ENCODE measurements at places on chromosomes 3 and 15.

- DNase-seq, result peak; percentile 23
Observed at GRCh38 chr15:31049682-31050615, 51.6 kb downstream of the TRPM1 start.

- DNase-seq, result peak; percentile 80
Observed at GRCh38 chr3:65758876-65759598, 279.7 kb downstream of the MAGI1 start.

DNA sequence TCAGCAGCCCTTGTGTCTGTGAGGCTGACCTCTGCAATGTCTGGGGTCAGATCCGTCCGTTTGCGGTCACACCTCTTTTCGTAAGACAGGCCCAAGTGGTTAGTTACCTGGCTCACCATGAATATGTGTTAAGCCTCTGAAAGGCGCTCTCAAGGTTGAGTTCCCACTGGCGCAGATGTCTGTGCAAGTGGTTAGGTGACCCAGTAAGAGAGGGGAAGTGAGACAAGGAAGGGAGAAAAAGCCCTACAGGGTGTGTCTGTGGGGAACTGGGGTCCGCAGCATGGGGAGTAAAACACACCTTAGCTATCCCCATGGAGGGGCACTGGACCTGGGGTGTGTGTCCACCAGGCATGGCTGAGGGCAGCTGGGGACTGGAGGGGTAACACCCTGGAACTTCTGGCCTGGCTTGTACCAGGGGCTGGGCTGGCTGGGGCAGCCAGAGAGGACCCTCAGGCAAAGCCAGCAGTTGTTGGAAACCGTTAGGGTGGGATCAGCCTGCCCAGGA lies 391.6 kb upstream of the PROK2 start:
- DNase-seq, result no peak

GRCh38 chr15:68017201-68017600 lies 36.9 kb upstream of the PIAS1 start:
- DNase-seq, result no peak

DNA sequence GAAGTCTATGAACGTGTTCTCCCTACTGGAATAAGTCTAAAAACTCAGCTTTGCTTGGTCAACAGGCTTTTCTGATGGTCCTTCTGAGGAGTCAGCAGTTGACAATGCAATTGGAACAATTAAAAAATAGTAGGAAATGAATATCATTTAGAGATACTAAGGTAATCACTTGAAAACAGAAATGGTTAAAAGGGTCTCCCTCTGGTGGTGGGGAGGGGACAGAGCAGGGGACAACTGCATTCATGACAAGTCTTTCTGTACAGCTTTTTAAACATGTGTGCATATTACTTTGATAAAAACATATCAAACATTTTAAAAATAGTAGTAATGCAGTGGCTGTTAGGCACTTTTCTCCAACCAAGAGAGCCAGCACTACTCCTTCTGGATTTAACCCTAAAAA lies 119.9 kb upstream of the FHIT start:
- peak; percentile 62 for DNase-seq

DNA sequence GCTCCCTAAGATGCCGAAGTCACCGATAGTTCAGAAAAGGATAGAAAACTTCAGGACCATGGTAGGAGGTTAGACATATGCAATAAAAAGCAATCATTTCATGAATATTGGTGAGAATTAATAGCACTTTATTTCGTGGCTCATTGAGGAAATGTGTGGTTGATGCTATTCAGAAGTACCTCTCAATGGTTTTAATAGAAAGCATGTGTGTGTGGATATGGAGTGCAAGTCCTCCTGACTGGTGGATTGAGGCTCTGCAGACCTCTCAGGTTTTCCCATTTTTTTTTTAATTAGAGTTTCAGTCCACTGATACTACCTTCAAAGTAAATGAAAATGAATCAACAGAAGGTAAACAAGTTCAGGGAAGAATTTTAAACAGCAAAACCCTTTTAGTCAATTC lies 384.3 kb upstream of the RARB start:
- DNase-seq, result no peak

- no peak for DNase-seq
Observed at GRCh38 chr3:183540501-183541234, 14.8 kb downstream of the KLHL6 start.

- DNase-seq, result no peak
Observed at GRCh38 chr3:179045719-179046402, 25.7 kb downstream of the ZMAT3 start.

- DNase-seq, result no peak
Observed at GRCh38 chr3:65107174-65107573, 419.4 kb upstream of the ADAMTS9 start.

GRCh38 chr15:84608707-84609284 lies 8.0 kb downstream of the ZSCAN2 start:
- DNase-seq, result no peak

- no peak for DNase-seq
Observed at GRCh38 chr15:41881550-41881919, 12.3 kb downstream of the SPTBN5 start.

- DNase-seq, result peak; percentile 97
Observed at GRCh38 chr3:136250059-136250902, at the start of gene PCCB. PCCB (plus strand) TSS chr3:136250340; CDS start chr3:136250376, 36 bp downstream.

GRCh38 chr3:174547801-174548435 lies 311.2 kb upstream of the NAALADL2 start:
- no peak for DNase-seq

GRCh38 chr3:10194328-10195071 lies 29.8 kb downstream of the IRAK2 start:
- DNase-seq, result peak; percentile 41

DNA sequence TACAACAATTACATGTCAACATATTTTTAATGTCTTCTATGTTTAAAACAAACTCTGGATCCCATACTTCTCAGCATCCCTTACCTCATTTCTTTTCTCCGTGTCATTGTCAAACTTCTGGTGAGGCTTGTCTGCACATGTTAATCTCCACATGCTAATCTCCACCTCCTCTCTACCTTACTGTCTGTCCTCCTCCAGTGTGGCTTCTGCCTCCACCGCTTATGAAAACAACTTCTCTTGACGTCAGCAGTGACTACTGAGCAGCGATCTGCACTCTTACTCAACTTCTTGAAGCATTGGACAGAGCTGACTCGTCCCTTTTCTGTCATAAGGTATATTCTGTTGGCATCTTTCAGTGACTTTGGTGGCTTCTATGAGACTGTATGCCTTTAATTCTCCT lies 338.2 kb upstream of the THRB start:
- DNase-seq, result no peak

DNA sequence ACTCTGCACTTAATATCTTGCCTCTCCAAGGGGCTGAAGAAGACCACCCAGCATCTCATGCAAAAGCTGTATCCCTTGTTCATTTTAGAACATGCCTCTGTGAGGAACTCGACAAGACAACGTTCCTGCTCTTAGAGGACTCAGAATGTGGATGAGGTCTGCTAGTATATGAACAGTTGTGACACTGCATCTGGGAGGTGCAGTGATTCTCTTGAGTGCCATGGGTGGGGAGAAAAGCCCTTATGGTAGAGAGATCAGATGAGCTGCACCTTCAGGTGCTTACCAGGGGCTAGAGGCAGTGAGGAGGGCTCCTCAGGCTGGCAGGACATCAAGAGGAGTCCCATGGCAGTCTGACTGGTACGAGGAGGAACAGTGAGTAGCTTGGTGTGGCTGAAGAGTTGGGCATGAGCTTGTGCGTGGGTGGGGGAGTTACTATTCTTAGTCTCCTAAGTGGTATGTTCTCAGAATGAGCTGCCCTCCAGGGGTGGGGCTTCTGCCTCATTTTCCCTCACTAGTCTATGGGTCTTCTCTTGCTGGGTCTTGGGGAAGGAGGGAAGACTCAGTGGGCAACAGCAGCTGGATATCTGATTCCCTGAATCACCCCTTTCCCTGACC lies 56.7 kb upstream of the ATP2B2 start:
- DNase-seq, result no peak

GRCh38 chr3:113249111-113249510 lies 37.8 kb downstream of the BOC start:
- no peak for DNase-seq

GRCh38 chr3:197278933-197279332 lies 19.5 kb downstream of the DLG1 start:
- DNase-seq, result no peak

DNA sequence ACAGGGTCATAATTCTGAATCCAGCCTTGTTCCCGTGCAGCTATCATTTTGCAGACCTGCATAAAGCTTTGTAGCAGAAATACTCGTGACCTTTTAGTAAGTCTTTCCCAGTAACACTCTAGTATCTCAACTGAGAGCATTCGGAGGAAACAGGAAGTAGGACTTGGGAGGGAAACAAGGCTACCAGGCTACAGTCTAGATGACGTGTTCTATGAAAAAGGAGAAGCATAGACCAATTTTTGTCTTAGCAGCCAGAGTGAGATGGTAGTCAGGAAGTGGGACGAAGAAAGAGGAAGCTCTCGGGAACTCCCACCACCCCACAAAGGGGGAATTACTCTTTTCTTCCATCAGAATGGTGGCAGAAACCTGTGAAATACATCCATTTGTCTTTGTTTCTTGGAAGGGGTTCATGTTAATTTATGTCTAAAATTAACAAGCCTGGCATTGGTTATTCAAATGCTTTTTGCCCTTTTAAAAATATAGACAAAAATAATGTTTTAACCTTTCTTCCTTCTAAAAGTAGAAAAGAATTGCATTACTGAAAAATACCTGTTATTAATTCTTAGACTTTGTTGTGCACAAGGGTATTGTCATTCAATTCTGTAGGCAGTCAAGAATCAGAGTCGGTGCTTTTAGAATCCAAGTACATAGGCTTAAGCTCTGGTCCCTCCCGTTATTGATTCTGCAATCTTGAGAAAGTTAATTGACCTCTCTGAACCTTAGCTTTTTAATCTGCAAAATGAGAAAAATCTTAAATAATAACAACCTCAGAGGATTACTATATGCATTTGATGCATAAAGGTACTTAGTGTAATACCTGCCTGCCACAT lies 1.6 kb upstream of the SUCNR1 start:
- peak; percentile 95 for DNase-seq

GRCh38 chr15:85780225-85780985 lies 14.3 kb downstream of the KLHL25 start:
- no peak for DNase-seq

GRCh38 chr3:175358935-175359334 lies 499.8 kb downstream of the NAALADL2 start:
- no peak for DNase-seq
